ENCODE measurements at places on chromosomes 11 and 22.

DNA sequence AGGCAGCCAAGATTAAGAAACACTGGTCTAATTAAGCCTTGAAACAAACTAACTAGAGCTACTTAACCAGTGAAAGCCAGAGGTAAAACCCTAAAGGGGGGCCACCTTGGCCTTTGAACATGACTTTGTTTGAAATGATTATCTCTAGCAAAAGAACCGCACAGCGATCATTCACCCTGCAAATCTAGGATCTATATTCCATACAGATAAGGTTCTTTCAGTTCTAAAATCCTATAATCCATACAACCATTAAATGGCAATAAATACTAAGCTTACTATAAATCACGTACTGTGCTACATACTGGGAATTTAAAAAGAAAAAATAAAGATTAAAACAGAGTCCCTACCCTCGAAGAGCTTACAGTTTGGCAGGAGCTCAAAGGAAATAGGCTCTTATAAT lies 40.6 kb downstream of the RBFOX2 start:
- DNase-seq, result no peak

DNA sequence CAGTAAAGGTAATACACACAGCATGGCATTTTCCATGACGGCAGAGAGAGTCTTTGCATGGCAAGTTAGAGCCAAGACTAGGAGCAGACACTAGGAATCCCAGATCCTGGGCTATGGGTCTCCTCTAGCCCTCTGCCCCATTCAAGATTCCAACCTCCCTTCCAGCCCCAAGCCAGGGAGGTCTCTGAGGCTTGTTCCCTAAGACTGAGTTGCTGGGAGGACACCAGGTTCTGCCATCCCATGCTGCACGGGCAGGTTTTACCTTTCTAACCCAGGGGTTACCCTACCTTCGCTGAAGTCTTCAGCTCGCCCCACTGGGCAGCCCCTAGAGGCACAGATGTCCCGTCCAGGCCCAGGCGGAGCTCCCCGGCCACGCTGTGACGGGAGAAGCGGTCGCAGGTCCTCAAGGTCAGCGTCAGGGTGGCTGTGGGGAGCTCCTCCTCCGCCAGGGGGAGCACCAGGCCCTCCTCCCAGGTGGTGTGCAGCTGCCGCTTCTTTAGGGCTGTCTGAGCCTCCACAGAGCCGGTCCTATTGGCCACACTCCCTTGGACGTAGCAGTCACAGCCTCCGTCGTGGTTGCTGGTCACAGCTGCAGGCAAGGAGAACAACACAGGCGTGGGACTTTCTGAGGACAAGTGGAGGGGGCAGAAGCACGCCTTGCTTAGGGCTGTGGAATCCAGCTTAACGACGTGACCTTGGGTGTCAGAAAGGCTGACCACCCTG lies 33.8 kb downstream of the SYT13 start:
- DNase-seq, result peak; percentile 34

GRCh38 chr11:19711911-19712280 lies 741 bp upstream of the NAV2 start:
- DNase-seq, result no peak

- no peak for DNase-seq
These were observed 58.8 kb downstream of the PHF21B start for GRCh38 chr22:44950806-44951509.

DNA sequence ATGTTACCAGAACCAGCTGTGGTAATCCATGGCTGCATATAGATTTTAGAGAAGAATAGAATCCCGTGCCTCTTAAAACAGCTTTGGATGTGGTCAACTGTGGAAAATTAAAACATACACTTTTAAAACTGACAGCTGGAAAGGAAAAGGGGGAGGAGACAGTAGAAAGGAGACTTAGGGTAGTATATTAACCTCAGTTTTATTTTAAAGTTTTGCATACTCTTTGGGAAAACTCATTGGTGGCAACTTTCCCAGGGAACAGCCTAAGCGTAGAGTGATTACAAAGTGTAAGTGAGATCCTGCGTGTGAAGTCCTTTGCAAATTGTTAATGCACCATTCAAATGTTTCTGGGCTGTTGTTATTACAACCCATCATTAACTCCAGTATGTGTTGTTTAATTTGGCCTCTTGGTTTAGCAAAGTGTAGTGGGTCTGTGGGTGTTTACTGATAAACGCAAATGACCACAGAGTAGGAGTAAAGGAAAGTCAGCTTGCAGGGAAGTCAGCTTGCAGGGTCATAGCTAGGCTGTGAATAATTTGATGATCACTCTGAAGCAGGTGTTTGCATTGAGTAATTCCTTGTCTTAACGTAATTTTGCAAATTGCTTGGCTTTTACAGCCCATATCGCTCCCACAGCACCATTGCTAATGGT lies 88.0 kb upstream of the DBX1 start:
- no peak for DNase-seq

DNA sequence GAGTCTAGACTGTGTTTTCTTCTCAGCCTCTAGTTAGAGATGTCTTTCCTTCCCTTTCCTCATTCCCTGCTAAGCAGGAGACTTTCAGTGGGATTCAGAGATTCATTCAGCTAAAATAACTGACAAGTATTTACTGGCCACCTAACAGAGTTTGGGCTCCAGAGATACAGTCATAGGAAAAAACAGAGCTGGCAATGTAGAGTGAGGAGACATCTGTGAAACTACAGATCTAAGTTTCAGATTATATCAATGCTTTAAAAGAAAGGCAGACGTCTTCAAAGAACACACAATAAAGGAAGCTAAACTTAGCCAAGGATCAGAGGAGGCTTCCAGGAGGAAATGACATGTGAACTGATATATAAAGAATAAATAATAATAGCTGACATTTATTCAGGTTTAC lies 355.6 kb upstream of the DDI1 start:
- DNase-seq, result no peak

DNA sequence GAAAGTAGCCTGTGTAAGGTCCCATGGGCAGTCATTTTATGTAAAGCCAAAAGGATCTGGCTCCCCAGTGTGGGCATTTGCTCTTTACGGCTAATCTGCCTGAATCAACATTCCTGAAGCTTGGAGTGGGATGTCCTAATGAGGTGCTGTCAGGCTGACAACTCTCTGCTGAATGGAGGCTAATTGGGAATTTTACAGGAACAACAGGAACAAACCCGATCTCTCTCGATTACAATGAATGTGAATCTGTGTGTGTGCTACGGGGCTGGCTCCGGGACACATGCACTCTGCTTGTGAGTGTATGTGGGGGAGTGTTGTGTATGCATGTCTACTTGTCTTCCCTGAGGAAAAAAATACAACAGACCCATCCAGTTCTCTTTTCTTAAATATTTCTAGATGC lies 415.2 kb downstream of the TENM4 start:
- no peak for DNase-seq

- DNase-seq, result no peak
These were observed 11.6 kb downstream of the TOLLIP start for GRCh38 chr11:1297576-1298473.

- no peak for DNase-seq
These were observed 39.5 kb downstream of the ARFGAP3 start for GRCh38 chr22:42817556-42817955.

GRCh38 chr11:129846508-129847335 lies 31.1 kb downstream of the TMEM45B start:
- DNase-seq, result no peak

GRCh38 chr11:7630002-7630401 lies 43.3 kb downstream of the CYB5R2 start:
- no peak for DNase-seq

DNA sequence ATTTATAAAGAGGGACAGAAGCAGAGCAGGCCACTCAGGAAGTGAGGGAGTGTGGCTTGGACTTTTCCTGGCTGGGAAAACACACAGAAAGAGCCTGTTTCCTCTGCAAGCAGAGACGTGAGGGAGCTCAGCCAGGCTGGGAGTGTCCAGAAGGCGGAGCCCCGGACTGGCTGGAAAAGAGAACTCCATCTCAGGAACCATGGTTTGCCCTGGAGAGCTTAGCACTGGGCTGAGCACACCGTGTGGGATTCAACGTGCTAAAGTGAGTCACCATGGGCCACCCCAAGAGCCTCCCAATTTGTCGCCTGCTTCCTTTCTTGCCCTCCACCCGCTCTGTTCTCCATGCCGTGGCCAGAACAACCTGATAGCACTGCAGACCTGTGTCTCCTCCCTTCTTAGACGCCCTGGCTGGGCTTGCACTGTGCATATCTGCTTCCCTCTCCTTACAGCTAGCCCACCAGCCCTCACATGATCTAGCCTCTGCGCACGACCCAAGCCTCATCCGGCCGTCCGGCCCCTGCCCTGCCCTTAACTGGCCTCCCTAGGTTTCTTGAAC lies 51.8 kb downstream of the GALNT18 start:
- no peak for DNase-seq

DNA sequence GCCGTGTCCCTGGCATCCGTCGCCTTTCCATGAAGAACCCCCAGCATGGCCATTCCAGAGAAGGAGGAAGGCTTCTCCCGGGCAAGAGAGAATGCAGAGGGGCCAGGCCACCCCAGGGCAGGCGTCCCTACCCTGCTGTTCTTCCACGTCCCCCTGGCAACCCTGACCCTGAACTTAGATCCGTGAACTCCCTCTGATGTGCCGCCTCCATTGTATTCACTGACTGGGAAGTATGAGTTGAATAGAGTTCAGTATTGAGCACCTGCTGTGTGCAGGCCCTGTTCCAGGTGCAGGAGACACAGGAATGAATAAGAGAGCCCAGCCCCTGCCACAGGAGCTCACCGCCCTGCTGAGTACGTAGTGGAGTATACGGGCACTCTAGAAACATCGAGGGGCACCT lies 29.1 kb upstream of the RELT start:
- no peak for DNase-seq

DNA sequence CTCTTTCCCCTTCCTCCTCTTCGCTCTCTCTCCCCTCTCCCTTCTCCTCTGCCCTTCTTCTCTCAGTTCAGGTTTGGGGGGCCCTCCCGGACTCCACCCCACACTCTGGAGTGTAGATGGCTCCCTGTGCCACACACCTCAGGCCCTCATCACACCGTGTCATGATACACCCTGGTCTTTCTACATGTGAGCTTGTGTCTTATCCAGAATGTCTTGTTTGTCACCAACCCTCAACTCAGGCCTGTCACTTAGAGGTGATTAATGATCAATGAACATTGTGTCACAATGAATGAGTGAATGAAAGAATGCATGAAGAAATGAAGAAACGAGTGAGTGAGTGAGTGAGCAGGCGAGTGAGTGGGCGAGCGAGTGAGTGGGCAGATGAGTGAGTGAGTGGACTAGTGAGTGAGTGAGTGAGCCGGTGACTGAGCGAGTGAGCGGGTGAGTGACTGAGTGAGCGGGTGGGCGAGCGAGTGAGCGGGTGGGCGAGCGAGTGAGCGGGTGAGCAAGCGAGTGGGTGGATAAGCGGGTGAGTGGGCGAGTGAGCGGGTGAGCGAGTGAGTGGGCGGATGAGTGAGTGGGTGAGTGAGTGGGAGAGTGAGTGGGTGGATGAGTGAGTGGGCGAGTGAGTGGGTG lies 33.8 kb downstream of the CAPN1 start:
- no peak for DNase-seq

GRCh38 chr11:30432178-30432577 lies 109.3 kb downstream of the ARL14EP start:
- DNase-seq, result no peak

Measured in B cell (primary cell).